ENCODE measurements at places on chromosomes 2 and 18.
A peak's percentile ranks its signal among the peaks of the same experiment; 100 is the strongest.

DNA sequence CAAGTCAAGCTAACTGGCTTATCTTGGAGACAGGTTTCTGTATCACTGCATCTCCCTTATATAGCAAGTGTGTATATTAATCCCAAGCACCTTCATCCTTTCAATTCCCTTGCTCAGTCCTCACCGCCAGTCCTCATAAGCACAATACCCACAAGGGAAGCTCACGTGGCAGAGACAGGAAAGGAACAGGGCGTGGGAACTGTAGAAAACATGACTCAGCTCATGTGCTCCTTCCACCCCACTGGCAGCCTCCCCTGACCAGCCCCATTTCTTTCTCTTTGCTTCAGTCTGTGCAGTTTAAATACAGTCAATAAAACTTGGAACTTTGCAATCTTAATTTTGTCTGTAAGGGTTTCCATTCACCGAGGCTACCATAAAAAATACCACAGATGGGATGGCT, 36.5 kb upstream of the CDH19 start:
- DNase-seq = peak; percentile 52

DNA sequence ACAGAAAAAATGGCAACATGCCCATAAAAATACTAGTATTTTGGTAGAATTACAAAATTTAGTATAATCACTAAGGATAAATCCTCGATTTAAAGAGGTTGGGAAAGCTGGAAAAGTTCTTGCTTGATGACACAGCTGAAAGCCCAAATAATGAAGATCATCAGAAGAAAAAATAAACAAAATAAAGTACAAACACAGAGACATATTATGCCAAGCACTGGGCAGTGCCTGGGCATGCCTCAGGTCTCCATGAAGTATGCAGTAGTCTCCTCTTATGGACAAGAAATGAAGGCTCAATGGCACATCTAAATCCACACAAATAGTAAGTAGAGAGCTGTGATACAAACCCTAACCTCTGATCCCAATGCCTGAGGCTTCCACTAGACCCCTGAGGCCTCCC, 57.7 kb downstream of the RNU4ATAC start:
- peak; percentile 44 for DNase-seq

- DNase-seq = no peak
Measured at GRCh38 chr2:42927334-42928160, 135.2 kb upstream of the HAAO start.

- DNase-seq = peak; percentile 38
Measured at GRCh38 chr18:48923746-48924629, 26.8 kb downstream of the SMAD7 start.

DNA sequence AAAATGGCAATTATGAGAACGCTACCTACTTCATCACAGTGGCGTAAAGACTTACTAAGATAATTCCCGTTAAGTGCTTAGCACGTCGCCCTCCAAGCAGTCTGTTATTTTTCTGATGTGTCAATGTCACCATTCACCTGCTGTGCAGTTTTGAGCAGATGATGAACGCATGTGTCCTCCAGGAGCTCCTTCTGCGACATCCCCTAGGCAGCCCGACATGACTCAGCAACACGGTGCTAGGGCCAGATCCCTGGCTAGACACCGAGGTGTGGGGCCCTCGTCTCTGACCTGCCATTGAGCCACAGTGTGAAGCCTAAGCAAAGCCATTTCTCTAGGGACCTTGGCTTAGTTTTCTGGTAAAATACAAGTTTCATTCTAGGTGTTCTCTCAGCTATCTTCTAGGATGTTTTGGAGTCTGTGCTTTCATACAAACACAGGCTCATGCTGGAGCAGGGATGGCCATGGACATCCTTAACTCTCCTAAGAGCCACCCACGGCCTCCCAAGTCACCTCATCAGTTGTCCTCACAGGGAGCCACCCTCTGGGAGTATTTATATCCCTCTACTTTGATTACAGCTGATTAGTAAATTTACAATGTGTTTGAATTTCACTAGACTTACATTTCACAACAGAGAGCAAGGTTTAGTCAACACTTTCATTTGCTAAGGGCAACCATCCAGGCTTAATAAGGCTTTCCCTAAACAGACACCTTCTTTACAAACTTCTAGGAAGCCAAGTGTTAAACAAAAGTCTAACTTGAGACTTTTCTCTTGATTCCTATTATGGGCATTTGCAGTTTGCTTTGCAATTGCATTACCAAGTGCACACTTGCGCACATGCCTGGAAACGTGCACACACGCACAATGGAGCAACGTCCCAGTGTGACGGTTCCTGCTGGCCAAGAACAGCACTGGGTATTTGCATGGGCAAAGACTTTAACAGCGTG, 376.8 kb upstream of the ID2 start:
- no peak for DNase-seq

GRCh38 chr18:59481436-59481835, 122.4 kb upstream of the LMAN1 start:
- DNase-seq = no peak

Measured in mammary epithelial cell (primary cell).